ENCODE measurements at places on chromosomes 1 and 21.

DNA sequence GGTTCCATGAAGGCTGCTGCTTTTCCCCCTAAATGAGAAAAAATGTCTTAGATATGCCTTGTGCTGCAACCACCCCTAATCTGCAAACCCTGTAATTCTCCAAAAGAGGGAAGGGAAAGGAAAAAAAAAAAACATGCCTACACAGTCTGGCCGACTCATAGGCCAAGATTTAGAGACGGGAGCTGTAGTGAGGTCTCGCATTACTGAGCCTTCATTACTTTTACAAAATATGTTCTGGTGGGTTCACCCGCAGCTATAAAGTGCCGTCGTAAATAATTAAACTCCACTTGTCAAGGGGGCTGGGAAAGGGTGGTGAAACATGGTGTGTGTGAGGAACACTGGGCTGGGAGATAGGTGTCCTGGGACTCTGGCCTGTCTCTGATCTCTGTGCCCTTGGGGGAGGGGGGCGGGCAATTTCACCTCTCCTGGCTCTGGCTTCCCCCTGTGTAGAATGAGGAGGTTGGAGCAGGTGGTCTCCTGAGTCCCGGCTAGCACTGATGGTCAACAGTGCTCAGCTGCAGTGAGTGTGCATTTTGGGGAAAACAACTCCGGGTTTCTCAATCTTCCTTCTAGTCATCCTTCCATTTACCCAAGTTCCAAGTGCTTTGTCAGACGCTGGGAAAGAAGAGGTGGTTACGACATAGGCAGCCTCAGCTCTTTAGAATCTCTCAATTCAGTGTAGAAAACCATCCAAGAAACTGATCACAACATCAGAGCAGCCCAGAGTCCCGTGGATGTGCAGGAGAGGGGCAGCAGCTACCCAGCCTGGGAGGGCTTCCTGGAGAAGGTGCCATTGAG is 82.3 kb downstream of the ACTL8 start:
- no peak for DNase-seq

DNA sequence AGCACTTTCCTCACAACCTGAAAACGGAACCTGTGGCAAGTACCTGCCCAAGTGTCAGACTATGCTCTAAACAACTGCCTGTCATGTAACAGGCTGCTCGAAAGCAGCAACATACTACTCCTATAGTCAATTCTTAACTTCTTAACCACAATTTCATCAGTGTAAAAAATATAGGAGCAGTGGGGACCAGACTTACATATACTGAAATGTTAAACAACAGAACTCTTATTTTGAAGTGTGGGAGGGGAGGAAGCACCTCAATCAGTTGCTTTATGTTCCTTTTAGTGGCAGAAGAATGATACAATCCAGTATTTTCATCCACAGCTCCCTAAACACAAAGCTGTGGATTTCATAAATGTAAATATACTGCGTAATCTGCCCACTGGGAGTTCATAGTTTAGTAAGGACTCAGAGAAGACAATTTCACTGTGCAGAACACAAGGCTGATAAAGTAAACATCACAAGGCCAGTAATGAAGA is 44.2 kb downstream of the WLS start:
- no peak for DNase-seq

DNA sequence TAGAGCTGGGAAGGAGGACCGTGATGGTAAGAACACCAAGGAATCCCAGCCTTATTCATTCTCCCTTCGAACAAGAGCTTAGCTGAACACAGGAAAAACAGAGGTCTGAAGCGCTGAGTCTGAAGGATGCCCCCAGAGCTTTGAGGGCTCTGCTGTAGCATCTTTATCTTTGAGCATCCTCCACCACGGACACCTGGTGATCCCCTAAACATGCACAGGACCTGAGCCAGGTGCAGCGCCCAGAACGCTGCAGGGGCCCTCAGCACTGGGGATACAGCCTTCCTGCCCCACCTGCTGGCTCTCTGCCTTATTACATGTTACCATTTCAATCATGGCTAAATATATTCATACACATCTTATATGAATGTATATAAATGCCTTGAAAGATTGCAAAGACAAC is 7.7 kb upstream of the GPATCH4 start:
- no peak for DNase-seq

DNA sequence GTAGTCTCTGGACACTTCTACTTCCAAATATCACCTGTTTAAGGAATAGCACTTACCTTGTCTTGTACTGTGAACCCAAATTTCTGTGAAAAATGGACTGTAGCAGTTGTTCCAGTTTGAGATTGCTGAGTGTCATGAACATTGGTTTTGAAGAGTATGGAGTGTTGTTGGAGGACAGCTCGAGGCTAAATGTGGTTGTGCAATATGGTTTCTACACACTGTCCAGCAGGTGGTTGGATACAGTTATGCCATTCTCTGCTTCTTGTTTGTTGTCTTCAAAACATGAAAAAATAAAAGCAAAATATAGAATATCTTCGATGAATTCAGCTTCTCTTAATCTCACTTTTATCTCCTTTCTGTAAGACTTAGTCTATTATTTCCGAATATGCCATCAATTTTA is 67.1 kb downstream of the DDR2 start:
- no peak for DNase-seq

- DNase-seq = no peak
Observed at GRCh38 chr1:107670397-107671040, 294.5 kb downstream of the VAV3 start.

- no peak for DNase-seq
Observed at GRCh38 chr1:4214826-4215225, 314.8 kb upstream of the C1orf174 start.

DNA sequence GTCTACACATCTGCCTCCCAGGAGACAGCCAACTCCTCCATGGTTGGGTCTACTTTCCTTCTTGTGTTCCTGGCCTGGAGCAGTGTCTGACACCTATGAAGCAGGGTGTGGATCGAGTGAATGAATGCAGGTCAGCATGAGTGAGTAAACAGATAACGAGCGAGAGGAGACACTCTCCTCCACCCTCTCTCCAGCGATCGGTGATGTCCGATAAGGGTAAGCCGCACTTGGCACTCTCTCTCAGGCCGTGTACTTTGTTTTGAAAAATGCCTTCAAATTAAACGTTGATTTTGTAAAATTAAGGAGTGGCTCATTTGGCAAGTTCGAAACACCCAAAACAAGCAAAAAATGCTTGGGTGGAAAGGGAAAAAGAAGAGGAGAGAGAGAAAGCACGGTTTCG is 43.8 kb upstream of the DMRTB1 start:
- no peak for DNase-seq

GRCh38 chr1:33374336-33375105 is 53.6 kb upstream of the A3GALT2 start:
- no peak for DNase-seq

DNA sequence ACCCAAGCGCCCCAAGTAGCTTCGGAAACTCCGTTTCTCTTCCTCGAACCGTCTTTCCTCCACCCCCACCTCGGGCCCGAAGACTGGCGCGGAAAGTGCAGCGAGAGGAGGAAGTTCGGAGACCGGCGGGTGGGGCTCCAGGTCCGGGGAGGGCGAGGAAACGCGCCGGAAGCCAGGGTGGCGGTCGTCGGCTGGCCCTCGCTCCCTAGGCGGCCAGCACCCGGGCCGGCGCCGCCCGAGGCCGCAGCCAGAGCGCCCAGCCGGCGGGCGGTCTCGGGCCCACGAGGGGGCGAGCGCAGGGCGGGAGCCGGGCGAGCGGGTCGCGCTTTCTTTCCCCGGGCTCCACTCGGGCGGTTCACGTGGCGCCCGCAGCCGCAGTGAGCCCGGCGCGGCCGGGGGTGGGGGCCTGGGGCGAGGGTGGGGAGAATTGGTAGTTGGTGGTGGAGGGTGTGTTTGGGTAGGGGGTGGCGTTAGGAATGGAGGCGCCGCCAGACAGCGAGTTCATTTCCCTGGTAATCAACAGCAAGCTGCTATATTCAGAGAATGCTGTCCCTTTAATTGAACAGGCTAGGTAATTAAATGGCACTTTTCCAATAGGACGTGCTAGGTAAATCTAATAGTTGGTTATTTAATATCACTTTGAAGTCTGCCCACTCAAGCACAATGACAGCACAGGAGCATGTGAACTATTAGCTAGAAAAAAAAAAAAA is 6.7 kb downstream of the LMO4 start:
- no peak for DNase-seq

DNA sequence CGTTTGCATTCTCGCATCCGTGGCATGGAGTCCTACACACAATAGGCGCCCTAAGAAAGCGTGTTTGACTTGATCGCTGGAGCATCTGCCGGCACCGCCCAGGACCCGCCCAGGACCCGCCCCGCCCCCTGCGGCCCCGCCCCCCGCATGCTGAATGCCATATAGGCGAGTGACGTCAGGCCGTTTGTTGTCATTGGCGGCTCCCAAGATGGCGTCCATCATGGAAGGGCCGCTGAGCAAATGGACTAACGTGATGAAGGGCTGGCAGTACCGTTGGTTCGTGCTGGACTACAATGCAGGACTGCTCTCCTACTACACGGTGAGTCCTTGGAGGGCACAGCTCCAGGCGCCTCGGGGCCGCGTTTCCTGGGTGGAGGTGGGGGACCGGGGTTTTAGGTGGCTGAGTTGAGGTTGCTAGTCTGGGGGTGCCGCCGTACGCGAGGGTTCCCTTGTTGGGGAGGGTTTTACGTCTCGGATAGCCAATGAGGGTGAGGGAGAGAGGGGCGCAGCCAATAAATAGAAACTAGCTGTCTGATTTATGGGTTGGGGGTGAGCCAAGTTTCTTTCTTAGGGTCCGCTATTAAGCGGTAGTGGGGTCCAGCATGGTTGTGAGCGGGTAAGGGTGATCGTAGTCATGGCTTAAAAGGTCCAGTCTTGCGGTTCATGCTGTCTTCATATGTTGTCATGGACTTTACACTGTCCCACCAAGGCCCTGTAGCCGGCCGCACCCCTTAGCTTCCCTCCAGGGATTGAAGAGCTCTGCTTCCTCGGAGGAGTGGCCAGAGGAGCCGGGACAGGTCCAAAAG is at the start of gene OSBPL9:
OSBPL9 (plus strand) TSS at position 190 of the 806 bp plus-strand sequence; CDS start at position 209, 19 bp downstream.
- peak; percentile 92 for DNase-seq

DNA sequence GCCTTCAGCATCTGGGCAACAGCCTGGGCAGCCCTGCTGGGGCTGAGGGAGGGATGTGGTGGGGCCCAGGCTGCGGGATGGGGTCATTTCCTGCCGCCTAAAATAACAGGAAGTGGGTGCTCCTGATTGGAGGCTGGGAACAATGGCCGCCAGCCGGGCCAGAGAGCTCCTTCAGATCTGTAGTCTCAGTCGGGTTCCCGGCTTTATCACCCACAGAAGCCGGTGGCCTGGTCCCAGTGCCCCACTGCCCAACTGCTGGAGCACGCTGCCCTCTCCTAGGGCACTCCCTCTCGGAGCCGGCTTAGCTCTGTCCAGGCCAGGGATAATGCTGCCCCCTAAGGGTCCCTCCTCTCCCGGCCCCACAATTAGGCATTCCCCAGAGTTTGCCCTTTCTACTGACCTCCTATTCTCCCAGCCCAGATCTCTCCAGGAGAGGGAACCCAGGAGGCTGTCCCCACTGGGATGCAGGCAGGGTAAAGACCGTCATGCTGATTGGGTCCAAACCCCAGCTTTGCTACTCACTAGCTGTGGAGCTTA is 5.1 kb downstream of the MAP7D1 start:
- no peak for DNase-seq

- DNase-seq = no peak
Observed at GRCh38 chr1:40276122-40276521, 18.1 kb downstream of the ZMPSTE24 start.

GRCh38 chr21:45236481-45236880 is 51.2 kb downstream of the POFUT2 start:
- DNase-seq = no peak

DNA sequence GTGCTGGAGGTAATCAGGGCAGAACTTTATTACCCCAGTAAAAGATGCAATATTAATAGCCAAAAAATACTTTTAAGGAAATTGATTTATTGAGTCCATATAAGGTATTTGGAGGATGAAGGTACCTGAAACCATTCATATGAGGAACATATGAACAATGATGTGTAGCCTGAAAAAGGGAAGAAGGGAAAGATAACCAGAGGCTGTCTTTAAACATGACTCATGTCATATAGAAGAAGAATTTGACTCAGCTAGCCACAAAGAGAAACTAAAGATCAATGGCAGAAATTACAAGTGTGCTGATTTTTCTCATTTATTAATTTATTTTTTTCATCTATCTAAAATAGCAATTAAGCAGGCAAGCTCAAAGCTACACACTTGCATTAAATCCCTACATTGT is 136.2 kb upstream of the DUSP10 start:
- no peak for DNase-seq

DNA sequence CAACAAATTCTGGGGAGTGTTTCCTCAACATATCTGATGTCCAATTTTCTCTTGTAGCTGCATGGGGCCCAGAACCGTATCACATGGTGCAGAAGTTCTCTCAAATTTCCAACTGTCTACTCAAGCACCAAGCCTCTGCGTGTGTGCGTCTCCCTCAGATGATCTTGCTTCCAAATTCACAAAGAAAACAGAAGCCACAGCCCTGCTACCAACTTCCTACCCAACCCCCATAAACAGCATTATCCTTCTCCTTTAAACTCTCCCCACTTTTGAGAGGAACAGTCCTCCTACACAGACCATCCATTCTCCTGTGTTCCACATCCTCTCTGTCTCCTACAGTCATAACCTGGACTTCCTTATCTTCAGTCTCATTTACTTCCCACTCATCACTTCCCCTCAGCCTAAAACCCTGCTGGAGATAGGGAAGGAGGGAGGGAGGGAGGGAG is 354.1 kb downstream of the SMYD3 start:
- DNase-seq = no peak

- no peak for DNase-seq
Observed at GRCh38 chr1:52913537-52913936, 8.0 kb downstream of the ECHDC2 start.

DNA sequence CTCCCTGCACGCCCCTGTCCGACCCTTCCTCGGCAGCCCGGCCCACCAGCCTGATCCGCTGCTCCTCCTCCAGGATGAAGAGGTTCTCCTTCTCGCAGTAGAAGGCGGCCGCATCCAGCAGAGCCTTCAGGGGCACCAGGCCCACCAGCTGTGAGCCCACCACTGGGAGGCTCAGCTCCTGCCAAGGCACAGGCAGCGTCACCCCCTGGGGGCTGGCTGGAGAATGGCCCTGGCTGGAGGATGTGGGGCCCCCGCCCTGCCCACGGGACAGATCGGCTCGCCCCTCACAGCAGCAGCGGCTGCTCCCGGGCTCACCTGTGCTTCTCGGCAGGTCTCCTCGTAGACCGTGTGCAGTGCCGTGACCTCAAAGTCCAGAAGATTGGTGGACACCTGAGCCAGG is 5.3 kb downstream of the FTCD start:
- DNase-seq = no peak

DNA sequence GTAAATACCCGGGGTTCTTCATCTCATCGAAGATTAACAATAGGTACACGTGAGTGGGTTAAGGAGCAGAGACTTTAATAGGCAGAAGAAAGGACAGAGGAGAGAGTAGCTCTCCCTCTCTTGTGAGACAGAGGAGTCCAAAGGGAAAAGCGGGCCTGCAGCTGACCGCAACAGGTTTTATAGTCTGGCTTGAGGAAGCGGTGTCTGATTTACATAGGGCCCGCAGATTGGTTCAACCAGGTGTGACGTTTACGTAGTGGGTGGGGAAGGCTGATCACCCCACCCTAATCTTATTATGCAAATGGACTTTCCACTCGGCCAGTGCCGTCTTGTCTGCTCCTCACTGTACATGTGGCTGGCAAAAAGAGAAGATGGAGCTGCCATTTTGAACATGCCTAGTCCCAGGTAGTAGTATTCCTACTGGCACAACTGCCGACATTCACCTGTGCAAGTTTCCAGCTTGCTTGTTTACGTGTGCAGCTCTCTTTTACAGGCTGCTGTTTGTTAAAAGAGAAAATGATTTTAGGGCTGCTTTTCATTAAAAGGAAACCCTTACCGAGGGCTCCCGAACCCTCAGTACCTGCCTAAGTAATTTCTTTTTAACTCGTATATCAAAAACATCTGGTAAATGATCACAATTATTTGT is 10.6 kb downstream of the CDC14A start:
- no peak for DNase-seq

GRCh38 chr1:22262583-22262982 is 119.7 kb upstream of the WNT4 start:
- no peak for DNase-seq

All from amygdala (tissue), 56 donors.